ENCODE measurements at places on chromosomes 1 and 21. TPM values are rescaled to one million over a fixed set of nuclear protein-coding genes. Genes with fewer than 3 reads are reported as not detected.

Gene PALMD
- 21.1 TPM for total RNA-seq

Gene GJA9
- 0.16 TPM for total RNA-seq

Gene PAQR7
- total RNA-seq: 10.4 TPM

Gene SLC44A3
- 11.8 TPM for total RNA-seq

Measured in urinary bladder (tissue), 4 donors.